ENCODE measurements at places on chromosomes 11 and 22.

DNA sequence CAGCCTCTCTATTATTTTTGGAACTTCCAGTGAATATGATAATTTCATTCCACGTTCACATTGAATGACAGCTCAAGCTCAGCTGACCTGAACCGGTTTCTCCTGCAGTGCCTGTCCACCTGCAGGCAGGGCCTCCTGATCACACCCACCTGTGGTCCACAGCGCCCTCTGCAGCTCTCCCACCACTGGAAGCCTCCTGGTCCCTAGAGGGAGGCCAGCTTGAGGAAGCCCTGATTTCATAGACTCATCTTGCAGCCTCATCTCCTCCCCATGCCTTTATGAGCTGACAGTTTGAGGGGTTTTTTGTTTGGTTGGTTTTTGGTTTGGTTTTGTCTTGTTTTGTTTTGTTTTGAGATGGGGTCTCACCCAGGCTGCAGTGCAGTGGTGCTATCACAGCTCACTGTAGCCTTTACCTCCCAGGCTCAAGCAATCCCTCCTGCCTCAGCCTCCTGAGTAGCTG, 29.9 kb upstream of the MALAT1 start:
- peak; percentile 53 for DNase-seq

- no peak for DNase-seq
These were observed 8.5 kb downstream of the MRPL16 start for GRCh38 chr11:59801981-59802638.

DNA sequence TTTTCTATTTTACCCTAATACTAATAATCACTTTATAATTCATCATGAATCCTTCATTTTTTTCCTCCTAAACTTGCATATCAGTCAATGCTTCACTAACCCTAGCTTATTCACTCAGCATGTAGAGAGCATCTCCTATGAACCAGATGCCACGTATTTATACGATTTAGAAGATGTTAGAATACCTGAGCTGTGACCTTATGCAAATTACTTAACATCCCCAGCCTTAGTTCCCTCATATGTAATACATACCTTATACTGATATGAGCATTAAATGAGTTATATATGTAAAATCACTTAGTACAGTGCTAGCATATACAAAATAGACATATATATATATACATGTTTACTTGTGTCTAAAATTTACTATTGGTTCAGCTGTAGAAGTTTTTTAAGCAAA, 9.0 kb downstream of the FAM76B start:
- no peak for DNase-seq

GRCh38 chr11:20075627-20076026, 84.6 kb downstream of the DBX1 start:
- no peak for DNase-seq

DNA sequence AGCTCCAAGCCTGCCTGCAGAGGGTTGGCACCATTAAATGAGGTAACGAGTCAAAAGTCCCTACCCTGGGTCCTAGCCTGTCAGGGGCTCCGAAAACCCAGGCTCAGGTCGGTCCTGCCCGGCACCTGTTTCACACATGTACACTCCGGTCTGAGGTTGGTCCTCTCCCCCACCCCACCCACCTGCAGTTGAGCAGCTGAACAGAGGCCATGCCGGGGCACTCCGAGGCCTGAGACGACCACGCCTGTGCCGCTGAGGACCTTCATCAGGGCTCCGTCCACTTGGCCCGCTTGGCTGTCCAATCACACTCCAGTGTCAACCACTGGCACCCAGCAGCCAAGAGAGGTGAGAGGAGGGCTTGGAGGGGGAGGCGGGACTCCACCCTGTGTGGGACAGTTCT, 1.6 kb downstream of the TSSC4 start:
- DNase-seq = no peak

GRCh38 chr11:23856654-23857053, 640.2 kb upstream of the LUZP2 start:
- no peak for DNase-seq

DNA sequence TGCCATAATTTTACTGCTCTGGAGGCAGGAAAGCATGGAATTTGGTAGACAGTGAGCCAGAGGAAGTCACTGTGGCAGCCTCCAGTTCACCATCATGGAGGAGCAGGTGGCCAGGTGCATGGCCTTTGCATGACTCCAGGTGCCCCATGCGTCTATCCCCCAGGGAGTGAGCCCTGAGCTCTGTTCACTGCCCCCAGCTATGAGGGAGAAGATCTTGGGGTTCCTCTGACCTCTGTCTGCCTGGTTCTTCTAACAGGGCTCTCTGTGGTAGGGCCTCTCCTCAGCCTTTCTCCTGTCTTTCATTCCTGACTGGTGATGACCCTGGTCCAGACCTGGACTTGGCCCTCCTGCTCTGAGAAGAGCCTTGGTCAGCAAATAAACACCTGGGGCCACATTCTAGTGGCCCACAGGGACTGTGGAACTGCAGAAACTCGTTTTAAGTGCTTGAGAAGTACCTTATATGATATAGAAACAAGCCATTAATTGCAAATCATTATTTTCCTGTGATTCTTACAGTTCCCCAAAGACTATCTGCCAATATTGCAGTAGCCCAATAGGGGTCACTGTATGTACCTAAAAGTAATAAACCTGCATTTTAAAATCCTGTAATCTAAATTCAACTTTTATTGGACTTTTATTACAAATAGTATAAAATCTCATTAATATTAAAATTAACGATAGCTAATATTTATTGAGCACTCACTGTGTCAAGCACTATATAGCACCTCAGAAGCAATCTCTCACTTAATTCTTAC, 120.0 kb upstream of the SYT13 start:
- DNase-seq = no peak

GRCh38 chr11:127631974-127632373, 631.4 kb upstream of the KIRREL3 start:
- DNase-seq = no peak

- DNase-seq = no peak
These were observed 300.7 kb upstream of the PDGFD start for GRCh38 chr11:104464691-104465090.

GRCh38 chr11:120637131-120637530, 125.6 kb downstream of the GRIK4 start:
- no peak for DNase-seq
